ENCODE measurements at places on chromosomes 4 and X.
A peak's percentile ranks its signal among the peaks of the same experiment; 100 is the strongest.

DNA sequence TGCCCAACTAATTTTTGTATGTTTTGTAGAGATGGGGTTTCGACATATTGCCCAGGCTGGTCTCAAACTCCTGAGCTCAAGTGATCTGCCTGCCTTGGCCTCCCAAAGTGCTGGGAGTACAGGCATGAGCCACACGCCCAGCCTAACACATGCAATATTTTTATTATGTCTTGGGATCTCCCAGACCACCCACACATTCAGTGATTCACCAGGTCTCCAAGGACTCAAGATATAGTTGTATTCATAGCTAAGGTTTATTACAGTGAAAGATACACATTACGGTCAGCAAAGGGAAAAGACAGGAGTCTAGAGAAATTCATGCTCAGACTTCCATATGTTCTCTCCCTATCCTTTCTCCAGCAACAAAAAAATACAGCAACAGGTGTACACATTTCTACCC lies 25.5 kb upstream of the FAM120C start:
- no peak for DNase-seq

- no peak for DNase-seq
Measured at GRCh38 chr4:54050214-54050904, 14.0 kb downstream of the CHIC2 start.

DNA sequence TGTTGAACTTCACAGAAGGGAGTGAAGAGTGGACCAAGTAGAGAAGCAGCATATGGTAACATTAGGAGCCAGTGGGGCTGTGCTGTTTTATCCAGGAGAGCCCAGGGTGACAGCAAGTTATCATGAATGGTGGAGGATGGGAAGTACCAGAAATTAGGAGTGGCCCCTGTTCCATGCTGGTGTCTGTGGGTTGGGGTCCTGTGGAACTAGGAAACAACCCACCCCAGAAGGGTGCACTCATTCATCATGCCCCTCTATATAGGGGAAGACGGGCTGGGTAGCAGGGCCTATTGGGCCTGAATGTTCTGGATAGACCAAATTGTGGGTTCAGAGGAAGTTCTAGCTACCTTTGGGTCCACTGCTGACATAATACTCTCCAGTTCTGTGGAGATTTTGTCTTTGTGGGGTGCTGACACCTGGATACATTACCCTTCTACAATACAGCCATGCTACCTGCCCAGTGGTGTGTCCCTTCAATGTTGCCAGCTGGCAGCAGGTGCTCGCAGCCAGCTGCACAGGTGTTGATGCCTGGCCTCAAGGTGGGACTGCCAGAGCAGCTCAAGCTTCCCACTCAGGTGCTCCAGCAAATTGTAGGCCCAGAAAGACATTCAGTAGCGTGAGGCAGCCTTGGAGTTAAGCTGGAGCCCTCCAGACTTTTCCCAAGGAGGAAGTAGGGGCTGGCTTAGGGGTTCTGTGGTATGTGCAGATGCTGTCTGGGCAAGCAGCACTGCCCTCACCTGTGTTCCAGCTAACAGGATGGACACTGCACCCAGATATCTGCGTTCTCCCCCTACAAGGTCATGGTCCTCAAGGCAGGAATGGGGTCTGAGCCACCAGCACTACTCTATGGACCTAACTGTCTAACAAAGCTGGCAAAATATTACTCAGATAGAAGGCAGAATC lies 106.5 kb downstream of the NHSL2 start:
- DNase-seq = no peak

GRCh38 chr4:114396808-114397207 lies 201.8 kb upstream of the UGT8 start:
- DNase-seq = no peak

DNA sequence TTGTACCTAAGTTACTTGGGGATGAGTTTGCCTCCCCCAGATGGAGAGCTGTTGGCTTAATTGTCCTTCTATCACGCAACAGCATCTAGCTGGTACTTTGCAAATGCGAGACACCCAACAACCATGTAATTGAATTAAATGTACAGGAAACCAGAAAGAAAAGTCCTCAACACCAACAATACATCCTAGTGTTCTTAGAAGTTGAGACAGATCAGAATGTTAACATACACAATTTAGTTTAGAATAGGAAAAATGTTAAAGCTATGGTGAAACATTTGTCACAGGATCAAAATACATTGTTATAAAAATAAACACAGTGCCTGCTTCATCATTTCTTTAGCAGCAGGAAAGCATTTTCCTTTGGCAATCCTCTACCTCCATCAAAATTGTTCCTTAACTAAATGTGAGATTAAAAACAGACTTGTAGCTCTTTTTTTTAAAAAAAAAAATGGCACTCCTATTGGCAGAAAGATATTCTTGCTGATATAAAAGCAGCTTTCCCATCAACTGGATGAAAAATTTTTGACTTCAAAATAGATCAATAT lies 163.1 kb upstream of the MID1 start:
- DNase-seq = no peak

- DNase-seq = peak; percentile 12
Measured at GRCh38 chrX:106168107-106168506, at the start of gene PWWP3B. Gene PWWP3B, plus strand, starts transcription at chrX:106168305. Its CDS starts 37,128 bp downstream, at chrX:106205433.

DNA sequence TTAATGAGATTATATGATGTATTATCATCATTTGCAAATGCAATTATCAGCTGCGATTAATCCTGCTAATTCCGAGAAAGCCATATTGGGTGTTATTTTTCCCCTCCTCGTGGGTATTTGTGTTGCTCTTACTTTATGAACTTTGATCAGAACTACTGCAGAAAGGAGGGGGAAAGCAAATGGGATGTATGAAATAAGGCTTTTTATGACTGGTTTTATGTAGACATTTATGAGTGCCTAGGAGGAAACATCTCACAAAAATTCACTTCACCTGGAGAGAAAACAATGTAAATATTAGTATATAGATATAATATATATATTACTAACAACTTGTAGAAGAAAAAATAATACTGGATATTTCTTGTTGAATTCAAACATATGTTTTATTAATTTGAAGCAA lies 214.4 kb downstream of the TEX13A start:
- DNase-seq = no peak

GRCh38 chr4:87232216-87232615 lies 11.8 kb upstream of the KLHL8 start:
- DNase-seq = no peak

GRCh38 chrX:41739871-41740270 lies 15.9 kb downstream of the GPR82 start:
- DNase-seq = no peak

Measured in anterior cingulate cortex (tissue), 58 donors.